ENCODE measurements at places on chromosomes 4 and X. TPM values are rescaled to one million over a fixed set of nuclear protein-coding genes. Genes with fewer than 3 reads are reported as not detected.
A peak's percentile ranks its signal among the peaks of the same experiment; 100 is the strongest.

The CENPI gene
- 43.6 TPM for total RNA-seq

The BTC gene
- 0.29 TPM for total RNA-seq

- no peak for DNase-seq
Observed at GRCh38 chr4:8201321-8201781, 2.3 kb downstream of the SH3TC1 start.

DNA sequence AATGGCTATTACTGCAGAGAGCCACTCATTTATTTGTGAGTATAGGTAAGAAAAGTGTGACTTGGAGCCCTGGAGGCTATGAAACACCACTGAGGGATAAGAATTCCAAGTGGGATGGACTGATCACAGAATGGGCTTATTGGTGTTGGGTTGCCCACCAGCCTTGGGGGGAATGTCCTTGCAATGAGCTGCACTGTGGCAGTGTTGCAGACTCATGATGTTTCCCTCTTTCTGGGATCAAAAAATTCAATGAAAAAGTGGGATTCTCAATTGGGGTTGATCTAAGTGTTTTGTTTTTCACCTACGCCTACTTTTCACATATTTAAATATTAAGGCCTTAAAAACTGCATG lies 1024.5 kb upstream of the PCDH10 start:
- DNase-seq = no peak

The CPLX1 gene
- not detected for total RNA-seq

- DNase-seq = peak; percentile 46
Observed at GRCh38 chrX:153469811-153470410, 465 bp downstream of the HAUS7 start.

- no peak for DNase-seq
Observed at GRCh38 chrX:107753187-107753586, 22.4 kb downstream of the TSC22D3 start.

The UNC5C gene
- total RNA-seq = not detected

DNA sequence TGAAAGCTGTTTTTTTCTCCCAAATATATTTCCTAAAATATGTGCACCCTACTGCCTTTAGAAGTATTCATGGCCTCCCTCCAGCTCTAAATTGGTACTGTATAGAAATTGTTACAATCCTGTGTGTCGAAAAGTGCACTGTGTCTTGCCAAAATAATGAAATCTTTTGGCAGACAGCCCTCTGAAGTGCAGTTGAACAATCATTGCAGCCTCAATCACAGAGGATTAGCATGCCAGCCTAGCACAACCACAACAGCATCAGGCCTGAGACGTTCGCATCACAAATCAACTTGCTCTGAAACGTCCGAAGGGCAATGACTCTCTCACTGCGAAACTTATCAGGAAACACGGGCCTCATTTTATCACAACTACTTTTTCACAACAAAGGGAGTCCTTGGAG lies 99.0 kb downstream of the ANOS1 start:
- no peak for DNase-seq

DNA sequence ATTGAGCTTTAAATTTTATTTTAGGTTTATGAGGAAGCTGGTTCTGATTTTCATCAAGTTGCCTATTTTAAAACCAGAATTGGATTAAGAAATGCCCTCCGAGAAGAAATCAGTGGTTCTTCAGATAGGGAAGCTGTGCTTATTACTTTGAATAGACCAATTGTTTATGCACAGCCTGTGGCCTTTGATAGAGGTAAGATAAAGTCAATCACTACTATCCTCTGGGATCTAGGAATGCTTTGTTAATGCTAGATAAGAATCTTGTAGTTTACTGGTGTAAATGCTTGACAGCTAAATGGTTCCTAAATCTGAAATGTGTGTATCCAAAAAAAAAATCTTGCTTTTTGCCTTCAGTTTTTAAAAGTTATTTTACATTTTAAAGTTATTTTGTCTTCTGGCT lies 73.0 kb upstream of the ADAD1 start:
- DNase-seq = no peak

DNA sequence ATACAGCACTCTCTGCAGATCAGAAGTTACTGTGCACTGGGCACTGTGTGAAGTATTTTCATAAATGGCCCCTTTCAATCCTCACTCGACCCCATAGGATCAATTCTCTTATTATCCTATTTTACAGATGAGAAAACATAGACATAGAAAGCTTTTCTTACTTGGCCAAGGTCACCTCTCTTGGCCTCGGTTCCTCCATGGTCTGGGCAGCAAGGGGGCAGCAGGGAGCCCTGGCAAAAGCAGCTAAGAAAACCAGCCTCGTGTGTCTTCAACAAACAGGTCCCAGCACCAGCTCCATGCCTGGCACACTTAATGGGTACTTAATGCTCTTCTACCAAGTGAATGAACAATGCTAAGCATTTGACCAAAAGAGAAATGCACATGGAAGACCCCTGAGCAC lies 34.4 kb downstream of the BST1 start:
- no peak for DNase-seq

DNA sequence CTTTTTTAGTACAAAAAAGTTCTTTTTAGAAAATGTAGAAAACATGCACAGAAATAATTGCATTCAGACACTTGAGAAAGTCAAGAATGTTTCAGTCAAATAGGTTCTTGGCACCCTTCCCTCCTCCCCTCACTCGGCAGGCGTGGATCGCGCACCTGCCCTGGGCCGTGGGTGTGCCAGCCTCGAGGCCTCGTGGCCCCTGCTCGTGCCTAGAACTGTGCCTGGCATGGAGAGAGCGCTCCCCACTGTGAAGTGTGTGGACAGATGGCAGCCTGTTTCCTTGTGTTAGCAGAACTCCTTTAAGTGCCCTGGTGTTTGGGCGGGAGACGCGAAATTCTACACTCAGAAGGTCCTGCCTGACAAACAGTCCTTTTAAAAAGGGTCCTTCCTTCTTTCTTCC lies 14.7 kb downstream of the RGS12 start:
- no peak for DNase-seq

- no peak for DNase-seq
Observed at GRCh38 chrX:69148946-69149345, 16.3 kb downstream of the PJA1 start.

DNA sequence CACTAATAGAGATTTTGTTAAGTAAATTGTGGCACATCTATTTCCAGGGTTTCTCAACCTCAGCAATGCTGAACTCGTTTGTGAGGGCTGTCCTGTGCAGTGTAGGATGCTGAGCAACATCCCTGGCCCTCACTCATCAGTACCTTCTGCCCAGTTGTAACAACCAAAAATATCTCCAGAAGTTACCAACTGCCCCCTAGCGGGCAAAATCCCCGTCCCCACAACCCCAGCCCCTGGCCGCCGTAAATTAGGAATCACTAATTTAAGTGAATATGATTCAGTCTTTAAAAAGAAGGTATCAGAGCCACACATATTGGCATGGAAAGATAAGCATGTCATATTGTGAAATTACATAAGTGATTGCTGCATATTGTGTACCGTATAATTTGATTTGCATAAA lies 123.4 kb downstream of the ASB9 start:
- peak; percentile 2 for DNase-seq

The POU4F2 gene
- total RNA-seq = 0.03 TPM

GRCh38 chr4:165872461-165873297 lies at the start of gene TLL1:
TSS of gene TLL1 (plus strand) at chr4:165873237. CDS start at chr4:165873905, 668 bp downstream.
- peak; percentile 35 for DNase-seq

GRCh38 chr4:138736362-138736761 lies 279.2 kb upstream of the NOCT start:
- DNase-seq = no peak

- no peak for DNase-seq
Observed at GRCh38 chr4:19659101-19659500, 592.6 kb upstream of the SLIT2 start.

The HMGN5 gene
- 9.1 TPM for total RNA-seq

The ERVMER34-1 gene
- not detected for total RNA-seq

DNA sequence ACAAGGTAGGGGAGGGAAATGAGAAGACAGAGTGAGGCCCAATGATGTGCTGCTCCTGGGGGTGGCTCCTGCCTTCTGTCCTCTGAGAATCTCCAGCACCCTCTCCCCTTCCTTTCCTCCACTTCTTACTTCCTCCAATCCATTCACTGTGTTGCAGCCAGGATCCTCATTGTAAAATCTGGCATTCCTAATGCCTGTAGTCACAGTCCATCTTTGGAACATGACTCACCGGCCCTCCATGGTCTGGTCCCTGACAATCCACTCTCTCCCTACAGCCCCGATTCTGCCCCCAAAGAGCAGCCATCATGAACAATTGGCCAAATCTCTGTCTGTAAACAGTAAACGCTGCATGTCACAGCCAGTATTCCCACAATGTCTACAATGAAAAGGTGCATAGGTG lies 72.9 kb downstream of the CLNK start:
- DNase-seq = peak; percentile 66

DNA sequence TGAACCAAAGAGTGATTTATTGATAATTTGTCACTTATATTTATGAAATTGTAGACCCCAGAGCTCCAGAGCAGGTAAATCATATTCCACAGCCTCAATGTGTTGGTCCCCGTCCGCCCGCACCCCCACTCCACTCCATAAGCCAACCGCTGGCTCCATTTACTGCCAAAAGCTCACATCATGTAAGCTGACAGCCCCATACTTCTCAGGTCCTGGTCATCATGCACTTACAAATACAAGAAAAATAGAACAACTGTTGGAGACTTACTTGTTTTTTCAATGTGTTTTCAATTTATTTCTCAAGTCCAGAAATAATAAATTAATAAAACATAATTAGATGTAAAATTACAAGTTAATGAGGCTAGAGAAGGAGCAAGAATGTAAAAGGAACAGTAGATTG lies 235.7 kb upstream of the HAND2 start:
- DNase-seq = no peak

The ZXDB gene
- total RNA-seq = 3.1 TPM

DNA sequence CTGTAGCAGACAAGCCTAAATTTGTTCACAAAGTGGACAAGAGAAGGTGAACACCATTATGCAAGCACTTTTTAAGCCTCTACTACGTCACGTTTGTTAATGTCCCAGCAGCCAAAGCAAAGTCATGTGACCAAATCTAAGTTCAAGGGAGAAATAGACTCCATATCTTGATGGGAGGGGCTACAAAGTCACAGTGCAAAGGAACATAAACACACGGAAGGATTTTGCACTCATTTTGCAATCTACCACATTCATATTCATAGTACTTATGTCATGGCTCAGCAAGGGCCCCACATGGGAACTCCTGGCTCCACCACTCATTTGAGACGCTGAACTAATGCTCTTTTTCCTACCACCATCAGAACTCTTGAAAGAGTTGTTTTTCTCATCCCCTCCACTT lies 139.0 kb upstream of the JADE1 start:
- no peak for DNase-seq

DNA sequence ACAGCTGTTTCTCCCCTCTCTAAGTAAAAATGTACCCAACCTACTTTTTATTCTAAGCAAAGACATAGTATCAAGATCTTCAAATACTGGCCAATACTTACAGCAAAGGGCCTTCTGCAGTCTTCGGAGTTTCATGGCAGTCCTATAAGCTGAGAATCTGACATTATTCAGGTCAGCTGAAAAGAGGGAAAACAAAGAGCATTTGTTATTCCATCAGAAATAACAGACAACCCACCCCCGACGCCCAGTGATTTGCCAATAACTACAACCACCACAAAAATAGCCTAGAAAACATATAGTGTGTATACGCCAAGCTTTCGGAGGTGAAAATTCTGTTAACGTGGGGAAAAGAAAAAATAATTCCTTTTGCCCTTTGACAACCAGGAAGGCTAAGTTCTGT lies 151.1 kb upstream of the FTHL17 start:
- DNase-seq = no peak

DNA sequence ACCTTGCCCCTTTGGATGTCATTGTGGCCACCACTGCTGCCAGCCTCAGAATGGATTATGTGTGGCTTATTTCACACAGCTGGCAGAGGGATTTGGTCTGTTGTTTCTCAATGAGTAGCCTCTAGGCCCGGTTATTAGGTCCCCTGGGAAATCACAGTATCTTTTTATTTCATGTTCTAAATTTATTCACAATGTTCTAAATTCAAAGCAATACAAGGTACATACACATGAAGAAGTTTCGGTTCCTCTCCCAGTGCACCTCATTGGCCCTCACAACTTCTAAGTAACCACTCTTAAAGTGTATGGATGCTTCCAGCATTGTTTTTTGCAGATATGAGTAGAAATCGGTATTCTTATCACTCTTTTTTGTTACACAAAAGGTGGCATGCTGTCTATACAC lies 262.7 kb downstream of the RCHY1 start:
- no peak for DNase-seq

The CDX4 gene
- total RNA-seq = not detected

DNA sequence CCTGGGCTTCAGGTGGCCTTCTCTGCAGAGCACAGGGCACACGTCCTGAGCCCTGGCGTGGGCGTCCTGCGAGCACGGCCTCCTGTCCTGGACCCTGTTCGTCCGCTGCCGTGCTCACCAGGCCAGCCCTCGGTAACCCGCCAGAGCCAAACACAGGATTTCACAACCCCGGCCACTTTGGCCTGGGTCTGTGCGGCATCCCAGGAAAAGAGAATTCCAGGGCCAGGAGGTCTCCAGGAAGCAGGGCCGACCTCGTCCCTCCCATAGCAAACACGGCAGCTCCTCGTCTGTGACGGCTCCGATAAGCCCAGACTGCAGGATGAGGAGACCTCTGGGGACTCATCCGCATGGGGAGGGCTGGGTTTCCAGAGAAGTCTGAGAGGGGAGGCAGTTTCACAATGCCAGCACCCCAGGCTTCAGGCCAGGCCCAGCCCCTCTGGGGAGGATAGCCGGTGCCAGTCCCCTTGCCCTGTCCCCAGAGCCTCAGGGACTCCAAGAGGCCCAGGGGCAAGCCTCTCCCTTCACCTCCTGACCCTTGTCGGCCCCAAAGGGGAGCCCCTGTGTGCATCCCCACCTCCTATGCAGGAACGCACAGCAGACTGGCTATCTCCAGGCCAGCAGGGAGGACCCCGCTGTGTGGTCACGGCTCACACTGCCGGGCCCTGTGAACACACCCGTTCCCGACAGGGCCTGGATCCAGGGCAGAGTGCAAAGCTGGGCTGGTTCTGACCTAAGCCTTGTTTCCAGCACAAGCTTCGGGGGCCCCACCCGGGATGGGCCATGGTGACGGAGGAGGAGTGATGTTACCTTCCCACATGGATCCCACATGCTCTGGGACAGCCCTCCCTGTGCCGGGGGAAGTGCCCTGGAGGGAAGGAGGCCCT lies 22.3 kb upstream of the HTRA3 start:
- no peak for DNase-seq

- no peak for DNase-seq
Observed at GRCh38 chr4:159097785-159098184, 5.1 kb upstream of the RAPGEF2 start.

The PCDH19 gene
- total RNA-seq = 0.06 TPM

The SYP gene
- 7.6 TPM for total RNA-seq

The TSR2 gene
- total RNA-seq = 13.6 TPM

- DNase-seq = peak; percentile 5
Observed at GRCh38 chr4:78689700-78690323, 86.3 kb upstream of the BMP2K start.
